Subcutaneous adipose tissue (tissue), 4 donors: ENCODE measurements at places on chromosomes 5 and 9. TPM values are rescaled to one million over a fixed set of nuclear protein-coding genes. Genes with fewer than 3 reads are reported as not detected.

The SPATA31D4 gene
- total RNA-seq: not detected

The FOXD1 gene
- not detected for total RNA-seq

The BTNL8 gene
- total RNA-seq: 4.3 TPM

The RNF180 gene
- 11.9 TPM for total RNA-seq

The PLEKHG4B gene
- total RNA-seq: under 0.01 TPM

The TEX48 gene
- not detected for total RNA-seq

The NFX1 gene
- total RNA-seq: 33.5 TPM

The RLN2 gene
- not detected for total RNA-seq

The IFNB1 gene
- not detected for total RNA-seq

The FAM221B gene
- total RNA-seq: not detected

The PCDHGA4 gene
- 3.1 TPM for total RNA-seq

The LCN1 gene
- not detected for total RNA-seq

The NR2F1 gene
- 2.0 TPM for total RNA-seq

The OR1L1 gene
- not detected for total RNA-seq

The GPRIN1 gene
- total RNA-seq: 0.34 TPM

The ASTN2 gene
- total RNA-seq: 3.2 TPM

The RNF183 gene
- total RNA-seq: not detected

The SPATA6L gene
- total RNA-seq: 5.3 TPM

The SPINK7 gene
- not detected for total RNA-seq

The ARID3C gene
- total RNA-seq: not detected

The F12 gene
- 0.98 TPM for total RNA-seq

The GABRA6 gene
- not detected for total RNA-seq

The GRXCR2 gene
- not detected for total RNA-seq

The SLC45A2 gene
- total RNA-seq: not detected

The CCDC192 gene
- total RNA-seq: 2.3 TPM

The IL7R gene
- total RNA-seq: 3.8 TPM

The SHLD3 gene
- 2.1 TPM for total RNA-seq

The TMEM174 gene
- not detected for total RNA-seq

The FBP2 gene
- total RNA-seq: not detected

The MCTP1 gene
- 75.7 TPM for total RNA-seq

The RNF208 gene
- not detected for total RNA-seq

The EIF4EBP3 gene
- total RNA-seq: 24.9 TPM

The NDST1 gene
- 104 TPM for total RNA-seq

The NDUFS4 gene
- total RNA-seq: 79.5 TPM

The ENG gene
- total RNA-seq: 44.2 TPM

The SOX30 gene
- total RNA-seq: not detected

The EIF4E1B gene
- not detected for total RNA-seq

The SHOC1 gene
- total RNA-seq: not detected

The ERCC8 gene
- 19.4 TPM for total RNA-seq

The NUP188 gene
- 21.1 TPM for total RNA-seq

The PTGER4 gene
- total RNA-seq: 25.3 TPM

The CCDC183 gene
- 2.4 TPM for total RNA-seq

The PRSS3 gene
- not detected for total RNA-seq

The DMGDH gene
- 5.9 TPM for total RNA-seq

The PFDN1 gene
- total RNA-seq: 116 TPM

The SPINK13 gene
- total RNA-seq: 2.4 TPM

The NR5A1 gene
- total RNA-seq: not detected

The SLC6A19 gene
- total RNA-seq: not detected

The CYLC2 gene
- not detected for total RNA-seq

The BRINP1 gene
- total RNA-seq: not detected

The PROB1 gene
- 0.75 TPM for total RNA-seq
